ENCODE measurements at places on chromosomes 12 and 14.

- no peak for DNase-seq
These were observed 31.4 kb downstream of the ETNK1 start for GRCh38 chr12:22656376-22656775.

DNA sequence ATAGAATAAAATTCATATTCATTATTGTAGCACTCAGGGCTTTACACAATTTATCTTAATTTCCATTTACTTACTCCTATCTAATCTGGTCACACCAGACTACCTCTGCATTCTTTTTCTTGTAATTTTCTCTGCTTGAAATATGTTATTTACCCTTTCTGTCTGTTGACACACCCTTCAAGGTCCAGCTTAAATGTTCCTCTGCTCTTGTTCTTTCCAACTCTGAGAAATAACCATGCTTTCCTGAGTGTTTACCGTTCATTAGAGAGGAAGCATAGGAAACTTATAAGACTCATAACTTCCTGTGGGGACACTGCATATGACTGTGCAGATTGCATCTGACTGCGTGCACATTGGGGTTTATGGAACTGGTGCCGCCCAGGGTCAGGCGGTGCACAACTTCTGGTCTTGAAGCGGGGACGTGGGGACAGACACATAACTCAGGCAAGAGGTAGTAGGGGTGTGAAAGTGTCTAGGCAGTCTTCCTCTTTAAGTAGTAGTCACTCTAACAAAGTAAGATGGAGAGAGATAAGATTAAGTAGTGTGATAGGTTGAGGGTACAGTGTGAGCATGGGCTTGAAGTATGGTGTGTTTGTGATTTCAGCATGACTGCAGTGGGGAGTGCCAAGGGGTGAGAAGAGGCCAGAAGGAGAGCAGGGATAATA, 42.6 kb upstream of the FOXJ2 start:
- peak; percentile 88 for DNase-seq

GRCh38 chr12:100608776-100609175, 35.3 kb downstream of the GAS2L3 start:
- DNase-seq: no peak

DNA sequence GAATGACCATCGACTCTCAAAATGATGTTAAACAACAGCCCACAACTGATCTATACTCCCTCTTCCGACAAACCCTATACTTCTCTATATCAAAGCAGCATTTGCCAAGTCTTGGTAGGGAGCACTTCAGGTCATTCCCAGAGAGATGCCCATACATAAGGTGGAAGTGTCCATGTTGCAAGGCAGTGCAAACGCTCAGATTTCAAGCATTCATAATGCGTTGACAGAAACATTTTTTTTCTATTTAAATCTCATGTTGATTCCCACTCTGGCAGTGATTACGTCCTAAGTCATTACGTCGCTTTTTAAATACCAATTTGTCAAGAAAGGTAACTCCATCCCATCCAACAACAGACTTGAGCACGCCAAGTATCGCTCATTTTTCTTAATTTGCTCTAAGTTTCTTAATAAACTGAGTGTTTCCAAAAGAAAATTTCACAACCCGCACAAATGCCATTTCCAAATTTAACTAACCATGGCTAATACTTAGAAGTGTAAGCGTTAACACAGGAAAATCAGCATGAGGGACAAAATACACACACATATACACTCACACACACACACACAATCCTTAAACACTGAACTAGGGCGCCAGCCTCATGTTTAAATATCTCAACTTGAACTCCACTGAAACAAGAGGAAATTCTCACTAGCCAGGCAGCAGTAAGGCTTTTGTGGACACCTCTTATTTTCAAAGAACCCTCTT, 1.1 kb downstream of the GXYLT1 start:
- no peak for DNase-seq

DNA sequence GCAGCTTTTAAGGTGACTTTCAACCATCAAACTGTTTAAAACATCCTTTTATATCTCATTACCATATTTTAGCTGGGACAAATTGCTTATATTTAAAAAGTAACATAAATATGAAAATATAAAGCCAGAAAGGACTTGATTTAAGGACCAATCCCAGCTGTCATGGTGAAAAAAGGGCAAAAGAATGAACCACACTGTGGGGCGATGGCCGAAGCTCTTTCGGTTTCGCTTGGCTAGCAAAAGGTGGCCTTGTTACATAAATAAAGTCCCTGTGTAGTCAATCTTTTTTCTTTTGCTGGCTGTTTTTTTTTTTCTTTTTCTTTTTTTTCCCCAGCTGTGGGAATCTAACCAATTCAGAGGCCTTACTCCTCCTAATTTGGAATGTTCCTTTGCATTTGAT, 50.9 kb downstream of the FBXO33 start:
- DNase-seq: no peak

DNA sequence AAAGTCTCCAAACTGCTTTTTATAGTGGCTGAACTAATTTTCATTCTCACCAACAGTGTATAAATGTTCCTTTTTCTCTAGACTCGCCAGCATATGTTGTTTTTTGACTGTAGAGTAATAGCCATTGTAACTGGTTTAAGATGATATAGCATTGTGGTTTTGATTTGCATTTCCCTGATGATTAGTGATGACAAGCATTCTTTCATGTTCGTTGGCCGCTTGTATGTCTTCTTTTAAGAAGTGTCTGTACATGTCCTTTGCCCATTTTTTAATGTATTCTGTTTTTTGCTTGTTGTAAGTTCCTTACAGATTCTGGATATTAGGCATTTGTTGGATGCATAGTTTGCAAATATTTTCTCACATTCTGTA, 404.9 kb downstream of the FLRT2 start:
- DNase-seq: no peak

DNA sequence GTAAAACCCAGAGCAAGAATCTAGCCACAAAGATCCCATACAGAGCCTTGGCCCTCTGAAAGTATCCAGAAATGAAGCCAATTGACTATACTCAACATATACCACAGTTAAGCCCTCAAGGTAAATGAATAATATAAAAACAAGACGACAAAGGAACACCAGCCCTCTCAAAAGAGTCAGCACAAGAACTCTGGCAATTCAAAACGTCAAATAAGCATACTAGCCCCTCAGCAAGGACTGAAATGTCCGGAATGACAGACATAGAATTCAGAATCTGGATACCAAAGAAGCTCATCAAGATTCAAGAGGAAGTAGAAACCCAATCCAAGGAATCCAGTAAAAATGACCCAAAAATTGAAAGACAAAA, 49.9 kb downstream of the GTF2A1 start:
- no peak for DNase-seq

DNA sequence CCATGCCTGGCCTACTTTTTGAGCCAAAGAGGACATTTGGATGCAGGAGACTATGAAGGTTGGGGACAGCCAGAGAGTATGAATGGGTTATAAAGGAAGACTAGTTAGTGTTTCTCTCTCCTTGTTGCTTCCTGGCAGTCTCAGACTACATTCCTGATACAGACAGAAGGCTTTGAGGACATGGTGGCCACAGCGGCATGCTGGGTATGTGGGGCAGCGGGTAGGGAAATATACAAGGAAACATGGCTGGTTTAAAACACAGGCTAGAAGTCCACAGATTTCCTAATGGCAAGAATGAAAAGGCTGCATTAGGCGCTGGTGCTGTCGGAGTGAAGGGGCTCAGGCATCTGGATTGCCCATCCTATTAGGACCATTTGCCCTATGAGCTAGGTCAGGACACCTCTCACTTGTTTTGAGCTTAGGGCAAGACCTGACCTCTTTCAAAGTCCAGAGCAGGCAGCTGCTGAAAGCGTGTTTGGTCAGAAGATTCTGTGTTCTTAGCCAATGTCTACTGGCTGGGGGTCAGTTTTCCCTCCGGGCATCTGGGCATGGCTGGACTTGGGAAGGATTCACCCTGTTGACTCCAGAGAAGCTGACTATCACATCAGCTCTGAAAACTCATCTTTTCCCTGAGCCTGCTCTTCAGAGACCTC, 20.1 kb upstream of the FBXO21 start:
- no peak for DNase-seq

DNA sequence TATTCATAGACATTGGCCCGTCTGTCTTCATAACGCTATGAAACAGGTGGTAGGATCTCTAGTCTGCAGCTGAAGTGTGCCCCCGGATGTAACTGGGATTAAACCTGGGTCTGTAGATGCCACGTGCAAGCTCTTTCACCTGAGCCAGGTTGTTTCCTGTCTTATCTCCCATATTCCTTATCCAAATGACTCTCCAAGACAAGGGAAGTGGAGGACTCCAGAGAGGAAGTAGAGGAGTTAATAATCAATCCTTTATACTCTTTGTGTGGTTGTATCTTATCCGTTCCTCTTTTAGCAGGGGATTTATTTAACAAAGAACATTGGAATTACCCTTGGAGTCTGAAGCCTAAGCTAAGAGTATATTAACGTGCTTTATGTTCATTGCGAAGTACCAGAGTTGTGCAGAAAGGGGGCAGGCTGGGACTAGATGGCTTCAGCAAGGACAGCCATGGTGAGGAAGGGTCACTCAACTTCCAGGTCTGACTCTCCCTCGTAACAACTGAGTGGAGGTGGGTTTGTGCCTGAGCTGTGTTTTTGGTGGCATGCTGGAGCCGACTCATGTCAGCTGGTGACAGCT, 82.8 kb downstream of the RIN3 start:
- no peak for DNase-seq

DNA sequence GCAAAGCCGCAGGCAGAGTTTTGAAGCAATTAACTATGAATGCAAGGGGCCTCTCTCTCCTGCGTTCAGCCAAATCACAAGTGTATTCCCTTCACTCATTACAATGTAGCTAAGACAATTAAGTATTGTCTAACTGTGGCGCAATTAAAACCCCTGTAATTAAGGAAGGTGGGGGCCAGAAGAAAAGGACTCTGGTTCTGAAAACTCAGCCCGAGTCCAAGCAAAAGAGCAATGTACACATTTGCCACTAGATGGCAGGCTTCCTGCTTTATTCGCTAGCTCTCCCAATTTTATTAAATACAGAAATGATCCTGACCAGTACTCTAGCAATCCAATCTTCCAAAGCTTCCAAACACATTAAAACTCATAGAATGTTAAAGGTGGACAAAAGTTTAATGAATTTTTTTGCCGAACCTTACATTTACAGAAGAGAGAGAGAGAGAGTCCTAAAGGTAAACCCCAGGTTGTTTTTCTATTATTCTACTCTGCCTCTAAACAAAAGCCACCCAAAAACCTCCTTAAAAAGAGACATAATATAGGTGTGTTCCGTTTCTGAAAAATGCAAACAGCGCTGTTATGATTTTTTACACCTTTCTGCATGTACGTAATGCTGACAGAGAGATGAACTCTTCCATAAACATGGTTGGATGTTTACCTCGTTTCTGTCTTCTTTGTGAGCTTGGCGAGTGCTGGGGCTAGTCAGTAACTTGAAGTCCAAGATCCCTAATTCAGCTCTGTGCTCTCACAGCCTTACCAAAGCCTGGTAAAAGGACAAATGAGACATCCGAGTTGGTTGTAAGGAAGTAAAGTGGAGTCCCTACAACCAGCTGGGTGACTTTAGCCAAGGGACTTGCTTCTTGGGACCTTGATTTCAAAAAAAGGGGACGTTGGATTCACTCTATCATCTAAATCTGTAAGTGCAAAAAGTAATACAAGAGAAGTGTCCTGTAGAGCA, 50.9 kb upstream of the VASH1 start:
- no peak for DNase-seq

DNA sequence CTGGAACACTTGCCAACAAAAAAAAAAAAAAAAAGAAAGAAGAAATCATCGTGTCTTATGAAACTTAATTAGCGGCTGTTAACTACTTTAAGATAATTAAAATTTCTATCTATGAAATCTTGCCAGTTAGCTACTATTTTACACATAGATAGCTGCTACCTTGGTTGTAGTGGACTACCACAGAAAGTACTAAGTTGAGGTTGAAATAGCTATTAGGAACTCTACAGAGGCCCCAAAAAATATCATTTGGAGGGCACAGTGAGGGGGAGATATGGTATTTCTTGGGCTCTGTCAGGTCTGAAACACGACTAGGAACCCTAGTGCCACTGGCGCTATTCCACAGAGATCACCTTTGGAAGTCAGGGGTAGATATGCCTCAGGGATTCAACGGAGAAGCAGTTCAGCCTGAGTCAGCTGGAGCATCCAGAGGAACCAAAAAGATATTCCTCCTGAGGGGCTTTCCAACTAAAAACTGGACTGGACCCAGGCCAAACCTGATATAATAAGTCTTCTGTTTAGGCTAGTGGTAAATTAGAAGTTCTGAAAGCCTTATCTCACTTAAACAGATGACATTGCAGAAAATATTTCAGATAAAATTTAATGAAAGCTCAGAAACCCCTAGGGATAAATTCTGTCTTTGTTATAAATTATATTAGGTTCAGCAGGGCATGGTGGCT, 126.1 kb downstream of the EPS8 start:
- DNase-seq: no peak

DNA sequence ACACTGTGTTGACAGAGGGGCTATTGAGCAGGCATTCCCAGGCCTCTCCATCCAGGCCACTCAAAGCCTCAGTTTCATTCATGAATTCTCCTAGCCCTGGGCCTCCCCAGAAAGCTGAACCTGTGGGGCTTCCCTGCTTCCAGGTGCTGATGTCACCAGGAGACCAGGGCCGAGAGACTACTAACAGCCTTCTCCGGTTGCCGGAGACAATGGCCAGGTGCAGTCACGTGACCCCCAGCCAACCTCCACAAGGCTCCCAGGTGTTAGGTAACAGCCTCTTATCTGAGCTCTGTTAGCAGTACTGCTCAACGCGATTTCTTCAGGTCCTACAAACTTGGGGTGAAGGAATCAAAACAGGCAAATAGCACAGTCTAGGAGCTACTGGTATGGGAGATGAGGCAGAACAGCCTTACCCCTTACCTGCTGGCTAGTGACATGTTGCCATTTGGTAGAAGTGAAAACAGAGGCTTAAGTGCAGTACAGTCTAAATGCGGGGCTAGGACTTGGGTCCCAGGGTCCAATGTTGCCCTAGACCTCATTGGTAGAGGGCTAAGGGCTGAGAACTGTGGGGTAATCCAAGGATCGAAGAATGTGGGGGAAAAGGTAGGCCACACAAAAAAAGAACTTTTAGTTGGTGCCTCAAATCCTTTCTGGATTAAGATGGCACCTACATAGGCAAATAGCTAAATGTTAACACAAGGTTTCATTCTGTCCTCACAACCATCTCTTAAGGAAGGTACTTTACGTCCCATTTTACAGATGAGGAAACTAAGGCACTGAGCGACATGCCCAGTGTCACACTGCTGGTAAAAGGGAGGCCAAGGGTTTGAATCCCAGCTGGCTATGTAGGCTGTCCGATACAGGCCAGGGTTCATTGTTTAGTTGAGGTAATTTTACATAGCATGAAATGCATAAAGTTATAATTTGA, 3.8 kb downstream of the CCDC88C start:
- peak; percentile 55 for DNase-seq

- DNase-seq: no peak
These were observed 16.0 kb downstream of the NKX2-1 start for GRCh38 chr14:36503771-36504741.

GRCh38 chr14:94174604-94175010, 485 bp downstream of the PPP4R4 start:
- DNase-seq: no peak

DNA sequence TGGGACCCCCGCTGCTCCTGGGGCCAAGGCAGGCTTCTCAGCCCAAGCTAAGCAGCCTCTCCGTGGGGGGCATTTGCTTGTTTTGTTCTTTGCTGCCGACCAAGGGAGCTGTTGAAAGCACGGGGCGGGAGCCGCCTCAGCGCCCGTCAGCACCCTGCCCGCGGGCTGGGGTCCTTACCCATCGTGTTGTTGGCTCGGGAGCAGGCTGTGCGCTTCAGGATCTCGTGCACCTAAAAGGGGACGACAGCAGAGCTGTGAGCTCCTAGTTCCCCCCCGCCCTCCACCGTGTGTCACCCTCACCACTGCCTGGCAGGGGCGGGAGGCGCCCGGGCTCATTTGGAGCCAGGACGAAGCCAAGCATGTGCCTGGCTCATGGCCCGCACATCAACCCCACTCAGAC, 117.5 kb downstream of the ANO2 start:
- DNase-seq: no peak
